ENCODE measurements at places on chromosomes 1 and 21. TPM values are rescaled to one million over a fixed set of nuclear protein-coding genes. Genes with fewer than 3 reads are reported as not detected.

SPOCD1 gene
- total RNA-seq: 0.99 TPM

SH3BGRL3 gene
- 17.4 TPM for total RNA-seq

LCE6A gene
- not detected for total RNA-seq

PFKFB2 gene
- total RNA-seq: 0.99 TPM

TRABD2B gene
- not detected for total RNA-seq

NLRP3 gene
- under 0.01 TPM for total RNA-seq

C4BPB gene
- not detected for total RNA-seq

SPRR2E gene
- not detected for total RNA-seq

PAPPA2 gene
- total RNA-seq: under 0.01 TPM

PLD5 gene
- not detected for total RNA-seq

DNA sequence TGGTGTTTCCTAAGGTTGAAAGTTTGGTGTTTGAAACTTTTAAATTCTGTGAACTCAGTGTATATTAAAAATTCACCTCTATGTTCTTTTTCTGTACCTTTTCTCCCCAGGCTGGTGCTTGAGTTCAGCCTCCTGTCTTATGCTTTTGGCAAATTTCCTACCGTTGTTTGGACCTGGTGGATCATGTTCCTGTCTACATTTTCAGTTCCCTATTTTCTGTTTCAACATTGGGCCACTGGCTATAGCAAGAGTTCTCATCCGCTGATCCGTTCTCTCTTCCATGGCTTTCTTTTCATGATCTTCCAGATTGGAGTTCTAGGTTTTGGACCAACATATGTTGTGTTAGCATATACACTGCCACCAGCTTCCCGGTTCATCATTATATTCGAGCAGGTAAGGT lies 24.9 kb upstream of the AXDND1 start:
- no peak for DNase-seq

- peak; percentile 49 for DNase-seq
Measured at GRCh38 chr1:67687649-67688048, 2.6 kb downstream of the GADD45A start.

DNA sequence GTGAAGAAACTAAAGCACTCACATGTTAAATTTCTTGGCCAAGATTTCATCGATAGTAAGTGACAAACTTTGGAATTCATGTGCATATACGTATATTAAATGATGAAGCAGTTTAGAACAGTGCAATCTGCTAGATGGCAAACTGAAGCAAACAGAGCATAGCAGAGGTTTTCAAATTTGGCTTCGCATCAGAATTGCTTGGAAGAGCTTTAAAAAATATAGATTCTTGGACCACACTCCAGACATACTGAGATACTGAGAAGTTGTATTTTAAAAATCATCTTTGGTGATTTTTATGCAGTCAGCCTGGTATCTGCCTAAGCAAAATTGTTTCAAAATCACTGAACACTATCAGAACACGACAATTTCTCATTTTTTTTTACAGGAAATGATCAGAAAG lies 709.2 kb downstream of the PLA2G4A start:
- DNase-seq: no peak

DNA sequence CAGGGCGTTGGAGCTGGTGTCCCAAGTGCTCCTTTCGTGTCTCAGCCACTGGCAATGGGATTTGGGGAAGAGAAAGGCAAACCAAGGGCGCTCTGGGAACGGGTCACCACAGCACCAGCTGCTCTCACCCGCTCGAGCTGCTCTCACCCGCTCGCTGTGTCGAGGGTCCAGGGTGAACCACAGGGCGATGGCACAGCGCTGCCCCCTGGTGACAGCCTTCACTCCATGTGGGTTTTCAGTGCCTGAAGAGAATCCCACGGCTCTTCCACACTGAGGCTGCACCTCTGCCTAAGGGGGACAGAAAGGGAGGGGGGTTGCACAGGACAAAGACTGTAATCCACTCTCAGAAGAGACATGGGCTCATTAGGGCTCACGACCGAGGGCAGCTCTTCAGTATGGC lies 7.1 kb upstream of the CLDN19 start:
- peak; percentile 35 for DNase-seq

DNA sequence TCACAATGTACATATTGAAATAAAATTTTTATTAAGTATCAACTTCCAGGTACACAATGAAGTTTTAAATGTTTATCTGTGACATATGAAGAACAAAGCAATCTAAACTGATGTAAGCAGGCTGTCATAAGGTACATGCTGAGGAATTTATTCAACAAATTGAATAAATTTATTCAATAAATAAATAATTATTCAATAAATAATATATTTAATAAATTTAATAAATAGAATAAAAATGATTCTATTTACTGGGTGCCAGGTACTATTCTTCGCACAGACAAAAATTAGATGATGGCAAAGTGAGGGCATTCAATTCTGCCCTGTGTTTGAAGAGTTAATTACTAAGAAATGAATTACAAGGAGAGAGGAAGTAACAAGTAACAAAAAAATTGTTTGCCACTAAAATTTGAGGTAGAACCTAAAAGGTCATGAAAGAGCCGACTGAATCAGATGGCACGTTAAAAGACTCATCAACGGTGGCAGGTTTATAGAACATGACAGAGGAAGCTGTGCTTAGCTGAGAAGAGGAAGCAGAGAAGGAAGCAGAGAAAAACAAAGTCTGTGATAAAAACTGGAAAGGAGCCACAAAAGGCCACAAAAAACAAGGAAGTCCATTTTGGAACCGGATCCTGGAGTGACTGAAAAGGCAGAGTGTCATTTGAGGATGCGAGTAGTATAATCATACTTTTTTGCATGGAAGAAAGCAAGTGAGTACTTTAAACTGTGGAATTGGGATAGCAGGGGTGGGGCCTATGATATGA lies 2.2 kb upstream of the USP24 start:
- peak; percentile 85 for DNase-seq

DNA sequence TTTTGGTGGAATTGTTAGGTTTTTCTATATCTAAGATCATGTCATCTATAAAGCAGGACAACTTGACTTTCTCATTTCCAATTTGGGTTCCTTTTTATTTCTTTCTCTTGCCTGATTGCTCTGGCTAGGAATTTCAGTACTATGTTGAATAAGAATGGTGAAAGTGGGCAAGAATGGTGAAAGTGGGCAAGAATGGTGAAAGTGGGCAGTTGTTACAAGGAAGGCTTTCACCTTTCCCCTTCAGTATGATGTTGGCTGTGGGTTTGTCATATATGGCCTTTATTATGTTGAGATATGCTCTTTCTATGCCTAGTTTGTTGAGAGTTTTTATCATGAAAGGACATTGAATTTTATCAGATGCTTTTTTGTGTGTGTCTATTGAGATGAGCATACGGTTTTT lies 64.5 kb downstream of the XPR1 start:
- no peak for DNase-seq

DNA sequence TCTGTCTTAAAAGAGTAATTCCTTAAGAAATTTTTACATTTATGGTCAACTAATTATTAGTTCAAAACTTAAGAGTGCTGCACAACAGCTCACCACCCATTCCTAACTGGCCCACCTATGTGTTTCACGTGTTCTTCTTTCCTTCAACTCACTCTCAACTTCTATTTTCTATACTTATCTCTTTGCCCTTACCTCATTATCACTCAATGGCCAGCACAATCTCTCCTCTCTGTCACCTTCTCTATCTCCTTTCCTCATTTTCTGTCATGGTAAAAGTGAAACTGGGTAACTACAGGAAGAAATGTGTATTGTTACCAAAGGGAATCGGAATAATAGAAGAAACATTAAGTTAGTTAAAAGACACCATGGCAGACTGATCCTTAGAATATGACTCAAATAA lies 43.1 kb downstream of the DENND1B start:
- no peak for DNase-seq

- no peak for DNase-seq
Measured at GRCh38 chr1:186175588-186175987, 199.5 kb downstream of the TPR start.

- peak; percentile 80 for DNase-seq
Measured at GRCh38 chr1:230303822-230304221, 122.3 kb downstream of the PGBD5 start.

- no peak for DNase-seq
Measured at GRCh38 chr1:78369546-78369945, 121.2 kb upstream of the PTGFR start.

DNA sequence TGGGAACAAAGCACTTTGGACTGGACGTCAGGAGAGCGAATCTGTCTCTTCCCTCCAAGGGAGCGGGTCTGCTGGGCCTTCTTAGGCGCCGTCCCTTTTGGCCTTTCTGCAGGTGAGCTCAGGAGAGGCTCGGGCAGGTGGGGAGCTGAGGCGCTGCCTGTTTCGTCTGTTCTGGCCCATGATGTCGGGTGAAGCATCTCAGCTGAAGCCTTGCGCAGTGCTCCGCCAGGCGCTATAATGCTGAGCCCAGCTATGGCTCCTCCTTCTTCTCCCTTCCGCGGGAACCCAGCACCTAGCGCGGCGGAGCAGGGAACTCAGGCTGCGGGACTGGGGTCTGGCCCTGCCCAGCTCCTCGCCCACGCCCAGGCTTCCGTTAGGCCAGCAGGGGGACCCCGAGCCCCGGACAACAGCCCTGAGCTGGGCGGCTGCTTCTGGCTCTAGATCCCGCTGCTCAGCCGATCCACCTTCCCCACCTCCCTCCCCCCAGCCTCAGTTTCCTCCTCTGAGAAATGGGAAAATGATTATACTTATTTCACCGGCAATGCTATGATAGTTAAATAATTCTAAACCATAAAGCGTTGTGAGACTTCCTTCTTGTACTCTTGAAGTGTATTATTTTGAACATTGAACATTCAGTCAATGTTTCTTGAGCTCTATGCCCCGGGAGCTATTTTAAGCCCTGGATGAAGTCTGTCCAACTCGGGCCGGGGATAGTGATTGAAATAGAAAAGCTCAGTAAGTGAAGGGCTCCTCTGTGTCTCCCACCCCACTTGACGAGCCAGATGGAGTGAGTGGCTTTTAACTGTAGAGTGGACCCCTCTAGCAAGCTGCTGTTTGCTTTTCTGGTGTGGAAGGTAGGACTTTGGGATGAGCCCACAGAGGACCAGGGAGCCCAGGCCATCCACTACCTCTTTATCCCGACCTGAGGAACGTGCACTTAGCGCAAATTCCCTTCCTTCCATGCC lies 9.6 kb upstream of the ADORA1 start:
- DNase-seq: peak; percentile 53

GRCh38 chr1:170623171-170623570 lies 40.8 kb upstream of the PRRX1 start:
- no peak for DNase-seq

- DNase-seq: no peak
Measured at GRCh38 chr1:234913771-234914170, 214.9 kb downstream of the TOMM20 start.

- DNase-seq: no peak
Measured at GRCh38 chr1:153354515-153355193, 3.0 kb upstream of the S100A9 start.

GRCh38 chr1:117499071-117499470 lies 106.8 kb upstream of the TENT5C start:
- no peak for DNase-seq

- DNase-seq: no peak
Measured at GRCh38 chr21:46116189-46116775, 18.4 kb downstream of the COL6A2 start.

DNA sequence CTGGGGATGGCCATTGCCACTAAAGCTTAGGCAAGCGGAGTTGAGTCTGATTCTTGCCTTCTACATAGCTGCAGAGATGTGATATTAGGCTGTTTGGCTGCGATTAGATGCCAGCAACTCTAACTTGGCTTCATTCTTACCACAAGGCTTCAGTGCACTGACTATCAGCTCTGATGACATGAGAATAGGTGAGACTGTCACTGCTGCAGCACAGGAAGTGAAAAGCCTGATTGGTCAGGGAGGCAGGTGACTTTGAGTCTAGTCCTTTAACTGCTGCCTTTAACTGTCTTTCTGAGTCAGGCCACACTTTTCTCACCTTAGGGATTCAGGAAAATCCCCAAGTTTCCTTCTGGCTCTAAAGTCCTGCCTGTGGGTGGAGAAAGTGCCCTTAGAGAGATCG lies 14.1 kb upstream of the PLXNA2 start:
- DNase-seq: no peak

DNA sequence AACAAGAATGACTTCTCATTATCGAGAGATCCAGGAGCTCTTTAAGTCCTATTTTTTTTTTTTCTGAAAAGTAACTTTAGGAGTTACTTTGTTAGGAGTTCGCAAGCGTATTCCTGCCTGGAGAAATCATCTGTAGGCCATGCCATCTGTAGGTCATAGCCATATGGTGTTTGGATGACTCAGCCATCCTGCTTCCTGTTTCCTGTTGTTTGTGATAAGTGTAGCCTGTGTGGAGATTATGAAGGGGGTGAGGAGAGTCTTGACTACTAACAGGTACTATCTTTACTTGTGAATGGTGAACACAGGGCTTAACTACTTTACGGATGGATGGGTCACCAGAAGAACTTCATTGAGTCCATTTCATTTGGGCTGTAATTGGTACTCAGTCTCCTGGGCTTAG lies 327.2 kb downstream of the PTPRU start:
- peak; percentile 53 for DNase-seq

DNA sequence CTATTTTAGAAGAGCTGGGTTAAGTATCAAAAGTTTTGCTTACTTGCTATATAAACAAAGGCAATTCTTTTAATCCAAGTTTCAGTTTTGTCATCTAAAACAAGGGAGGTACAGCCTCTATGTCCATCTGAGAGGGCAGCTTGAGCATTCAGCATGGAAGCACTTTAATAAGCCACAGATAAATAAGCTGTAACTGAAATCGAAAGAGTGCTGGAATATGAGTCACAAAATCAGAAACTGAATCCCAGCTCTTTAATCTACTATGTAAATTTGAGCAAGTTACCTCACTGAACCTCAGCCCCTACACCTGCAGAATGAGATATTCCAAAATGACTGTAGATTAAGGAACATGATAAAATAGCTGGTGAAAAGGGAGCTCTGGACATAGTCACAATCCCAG lies 80.0 kb upstream of the HP1BP3 start:
- no peak for DNase-seq

- no peak for DNase-seq
Measured at GRCh38 chr1:75641325-75641724, 30.4 kb upstream of the SLC44A5 start.

- no peak for DNase-seq
Measured at GRCh38 chr1:237556911-237557310, 333.8 kb downstream of the ZP4 start.

DNA sequence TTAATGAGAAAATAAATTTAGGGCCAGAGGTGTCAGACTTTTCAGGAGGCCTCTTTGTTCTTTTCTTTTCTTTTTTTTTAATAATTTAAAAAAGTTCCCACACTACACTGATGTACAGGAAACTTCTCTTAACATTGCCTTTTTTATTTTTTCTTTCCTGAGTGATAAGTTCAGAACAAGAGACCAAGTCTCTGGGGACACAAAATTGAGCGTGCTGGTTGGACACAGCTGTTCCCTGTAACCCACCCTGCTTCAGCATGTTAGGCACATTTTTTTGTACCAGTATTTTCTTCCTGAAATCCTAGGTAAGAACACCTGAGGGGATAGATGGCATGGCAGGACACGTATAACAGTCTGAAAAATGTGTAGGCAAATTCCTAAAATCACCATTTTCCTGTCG lies 50.1 kb downstream of the PBX1 start:
- DNase-seq: no peak

GRCh38 chr1:246582301-246583055 lies 16.2 kb downstream of the CNST start:
- DNase-seq: no peak

GRCh38 chr21:36859744-36860501 lies 106.5 kb downstream of the HLCS start:
- peak; percentile 78 for DNase-seq
